Astrocyte of the spinal cord (primary cell): ENCODE measurements at places on chromosomes 1 and 21.

- no peak for DNase-seq
Measured at GRCh38 chr1:177448036-177448615, 277.4 kb downstream of the BRINP2 start.

- peak; percentile 53 for DNase-seq
Measured at GRCh38 chr1:171590022-171590421, 32.0 kb upstream of the MYOCOS start.

DNA sequence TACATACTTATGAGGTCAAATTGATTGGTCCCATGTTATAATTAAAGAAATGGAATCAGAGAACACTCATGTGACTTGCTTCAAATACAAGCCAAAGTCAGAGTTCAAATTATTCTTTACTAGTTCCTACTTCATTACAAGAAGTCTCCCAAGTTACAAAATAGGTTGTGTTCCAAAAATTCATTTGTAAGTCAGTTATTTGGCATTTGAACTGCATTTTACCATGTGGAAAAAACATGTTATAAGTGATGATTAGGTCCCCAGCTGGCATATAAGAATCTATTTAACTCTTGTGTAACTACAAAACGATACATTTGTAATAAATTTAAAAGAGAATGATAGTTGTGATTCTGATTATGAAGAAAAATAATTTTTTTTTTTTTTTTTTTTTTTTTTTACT, 124.1 kb downstream of the DISP1 start:
- no peak for DNase-seq

DNA sequence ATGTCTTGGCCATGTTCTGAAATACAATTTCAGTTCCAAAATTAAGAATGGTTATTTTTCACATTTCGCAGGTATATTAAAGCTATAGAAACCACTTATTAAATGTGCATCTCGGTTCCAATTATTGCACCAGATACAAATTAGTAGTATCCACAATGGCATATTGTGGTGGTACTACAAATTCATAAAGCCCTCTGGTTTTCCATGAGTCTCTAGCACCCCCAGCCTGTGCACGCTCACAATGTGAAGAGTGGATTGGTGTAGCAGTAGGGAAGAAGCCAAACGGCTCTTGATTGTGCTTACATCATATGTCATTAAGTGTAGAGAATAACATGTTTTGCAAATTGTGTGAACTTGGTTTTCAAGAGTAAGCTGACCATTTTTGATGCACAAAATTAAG, 1.9 kb upstream of the BRINP3 start:
- DNase-seq, result no peak

DNA sequence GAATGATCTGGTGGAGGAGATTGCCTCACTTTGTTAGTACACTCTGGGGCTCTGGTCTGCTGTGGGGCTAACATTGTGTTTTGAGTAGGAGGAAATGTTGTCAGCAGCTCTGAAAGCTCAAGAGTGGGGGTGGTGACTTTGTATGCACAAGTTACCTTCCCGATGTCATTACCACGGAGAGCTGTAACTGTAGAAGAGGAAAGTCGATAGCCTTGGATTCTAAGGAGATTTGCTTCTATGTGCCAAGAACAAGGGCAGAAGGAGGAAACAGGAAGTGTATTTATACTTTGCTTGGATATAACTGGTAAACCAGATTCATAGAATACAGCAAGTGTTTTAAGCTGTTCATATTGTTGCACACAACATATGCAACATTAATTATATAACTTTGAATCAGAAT, 196.1 kb downstream of the AMY1C start:
- DNase-seq, result no peak

- no peak for DNase-seq
Measured at GRCh38 chr1:71427066-71427465, 346.2 kb upstream of the ZRANB2 start.

GRCh38 chr1:205800427-205800826, 12.6 kb downstream of the SLC41A1 start:
- DNase-seq, result peak; percentile 24

GRCh38 chr21:41598561-41599431, 90.8 kb upstream of the TMPRSS2 start:
- no peak for DNase-seq

- no peak for DNase-seq
Measured at GRCh38 chr1:101166583-101167120, 70.2 kb upstream of the S1PR1 start.

- DNase-seq, result no peak
Measured at GRCh38 chr1:184387069-184387475, 243 bp downstream of the C1orf21 start.

GRCh38 chr1:230371923-230372703, 54.0 kb downstream of the PGBD5 start:
- DNase-seq, result no peak

DNA sequence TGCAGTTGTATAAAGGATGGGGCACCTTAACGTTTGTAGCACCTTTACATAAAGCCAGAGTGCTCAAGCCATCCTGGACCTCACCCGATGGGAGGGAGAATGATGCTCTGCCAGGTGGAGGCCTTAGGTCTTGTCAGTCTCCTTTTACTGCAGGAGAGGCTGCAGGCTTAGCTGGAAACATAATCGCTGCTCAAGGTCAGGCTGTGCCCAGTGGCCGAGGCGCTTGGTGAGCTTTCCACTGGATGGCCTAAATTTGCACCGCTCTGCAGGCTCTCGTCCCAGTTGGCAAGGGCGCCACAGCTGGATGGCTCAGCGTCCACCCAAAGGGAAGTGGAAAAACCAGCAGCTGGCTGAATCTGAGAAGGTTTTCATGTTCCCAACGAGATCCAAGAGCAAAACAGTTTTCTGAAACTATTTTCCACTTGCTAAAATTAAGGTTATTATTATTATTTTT, 438.9 kb downstream of the CAMTA1 start:
- DNase-seq, result no peak

DNA sequence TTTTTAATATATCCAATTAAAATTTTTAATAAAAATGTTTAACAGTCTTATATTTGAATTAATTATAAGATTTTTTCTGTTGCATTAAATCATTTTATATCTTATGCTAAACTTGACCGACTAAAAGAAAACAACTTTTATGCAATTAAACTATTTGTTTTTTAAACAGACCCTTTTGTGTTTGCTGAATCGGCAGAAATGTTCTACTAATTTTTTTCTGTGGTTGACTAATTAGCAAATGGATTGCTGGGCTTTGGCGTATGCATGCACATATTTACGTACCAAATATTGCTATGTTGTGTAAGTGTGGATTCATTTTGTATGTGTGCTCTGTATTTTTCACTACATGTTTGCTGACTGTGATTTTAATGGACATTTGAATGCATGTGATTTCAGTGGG, 174.8 kb downstream of the PBX1 start:
- no peak for DNase-seq

DNA sequence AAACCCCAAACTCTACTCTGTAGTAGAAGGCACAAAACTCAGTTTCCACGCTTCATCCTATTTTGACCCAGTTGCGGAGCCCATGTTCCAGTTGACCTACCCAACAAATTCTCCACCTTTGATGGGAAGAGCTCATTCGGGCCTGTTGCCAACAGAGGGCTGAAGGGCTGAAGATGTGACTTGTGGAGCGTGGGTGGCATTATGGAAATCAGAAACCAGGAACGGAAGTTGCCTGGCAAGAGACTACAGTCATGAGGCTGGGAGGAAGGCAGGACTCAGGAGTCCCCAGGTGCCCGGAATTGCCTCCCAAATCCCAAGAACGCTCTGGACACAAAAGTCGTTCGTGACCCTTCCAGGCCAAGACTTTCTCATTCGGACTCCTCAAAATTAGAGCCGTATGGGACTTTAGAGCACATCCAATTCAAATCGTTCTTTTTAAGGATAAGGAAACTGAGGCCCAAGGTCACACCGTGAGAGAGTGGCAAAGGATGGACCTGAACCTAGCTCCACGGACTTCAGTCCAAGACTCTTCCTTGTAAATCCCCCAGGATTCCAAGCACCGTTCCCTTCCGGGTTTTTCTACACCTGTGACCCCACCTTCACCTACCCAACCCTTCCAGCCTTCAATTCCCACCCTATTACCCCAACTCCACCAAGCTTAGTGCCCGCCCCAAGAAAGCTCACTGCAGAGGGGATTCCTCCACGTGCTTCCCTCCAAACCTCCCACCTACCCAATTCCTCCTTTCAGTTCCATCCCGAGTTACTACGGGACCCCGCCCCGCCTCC, 739 bp downstream of the SMG5 start:
- DNase-seq, result peak; percentile 8

DNA sequence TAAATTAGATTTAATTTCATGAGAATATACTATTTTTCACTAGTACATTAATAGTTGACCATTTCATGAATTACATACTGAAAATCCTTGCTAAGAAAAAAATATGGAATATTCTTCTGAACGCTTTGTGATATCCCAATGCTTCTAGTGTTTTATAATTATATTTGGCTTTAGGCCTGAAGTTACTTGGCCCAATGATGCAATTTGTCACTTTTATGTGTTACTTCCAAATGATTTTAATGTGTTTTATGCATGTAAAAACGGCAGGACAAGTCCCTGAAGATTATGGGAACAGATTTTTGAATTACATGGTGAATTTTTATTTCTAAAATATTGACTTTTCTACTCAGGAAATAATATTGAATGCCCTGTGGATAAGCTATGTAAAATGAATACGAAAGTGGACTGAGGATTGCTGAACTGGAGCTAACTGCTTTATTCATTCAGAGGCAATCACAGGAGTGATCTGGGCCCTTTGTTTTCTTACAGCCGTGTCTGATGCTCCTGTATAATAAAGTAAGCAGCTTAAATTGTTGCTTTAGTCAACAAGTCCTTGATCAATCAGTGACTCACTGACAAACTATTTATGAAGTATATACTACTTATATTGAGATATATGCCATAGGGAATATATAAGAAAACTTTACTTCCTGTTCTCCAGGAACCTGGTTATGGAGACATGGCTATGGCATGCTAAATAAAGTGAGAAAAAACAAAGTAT, 543.0 kb upstream of the RGS18 start:
- no peak for DNase-seq

- no peak for DNase-seq
Measured at GRCh38 chr1:234942012-234942332, 186.7 kb downstream of the TOMM20 start.

DNA sequence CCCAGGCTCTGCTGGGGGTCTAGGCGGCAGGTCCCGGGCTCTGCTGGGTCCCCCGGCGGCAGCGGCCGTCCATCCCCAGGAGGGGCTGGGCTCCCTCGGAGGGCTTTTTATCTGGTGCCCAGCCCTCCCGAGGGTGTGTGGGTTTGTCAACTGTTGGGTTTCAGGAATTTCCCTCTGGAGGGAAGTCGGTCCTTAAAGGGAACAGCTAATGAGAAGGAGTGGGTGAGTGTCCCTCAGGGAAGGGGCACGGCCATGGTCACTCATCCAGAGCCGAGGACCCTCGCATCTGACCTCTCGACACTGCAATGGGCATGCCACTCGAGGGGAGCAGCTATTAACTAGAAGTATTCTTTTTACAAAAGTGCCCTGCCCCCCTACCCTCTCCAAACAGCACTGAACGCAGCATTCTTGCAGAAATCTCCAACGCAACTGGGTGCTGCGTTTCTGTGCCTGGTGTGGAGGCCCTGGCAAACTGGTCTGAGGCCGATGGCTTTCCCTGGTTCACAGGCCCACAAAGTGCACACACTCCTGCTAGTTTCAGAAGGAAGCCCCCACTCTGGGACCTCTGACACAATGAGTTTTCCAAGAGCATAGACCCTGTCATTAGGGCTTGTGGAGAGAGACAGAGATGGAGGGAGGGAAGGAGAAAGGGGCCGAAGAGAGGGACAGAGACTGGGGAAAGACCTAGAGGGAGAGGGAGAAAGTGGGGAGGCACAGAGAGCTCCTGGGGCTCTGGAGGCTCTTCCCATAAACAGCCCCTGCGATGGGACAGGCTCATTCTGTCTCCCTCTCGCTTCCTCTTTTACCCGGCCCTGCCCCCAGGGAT, 1.0 kb upstream of the TSPEAR start:
- no peak for DNase-seq

DNA sequence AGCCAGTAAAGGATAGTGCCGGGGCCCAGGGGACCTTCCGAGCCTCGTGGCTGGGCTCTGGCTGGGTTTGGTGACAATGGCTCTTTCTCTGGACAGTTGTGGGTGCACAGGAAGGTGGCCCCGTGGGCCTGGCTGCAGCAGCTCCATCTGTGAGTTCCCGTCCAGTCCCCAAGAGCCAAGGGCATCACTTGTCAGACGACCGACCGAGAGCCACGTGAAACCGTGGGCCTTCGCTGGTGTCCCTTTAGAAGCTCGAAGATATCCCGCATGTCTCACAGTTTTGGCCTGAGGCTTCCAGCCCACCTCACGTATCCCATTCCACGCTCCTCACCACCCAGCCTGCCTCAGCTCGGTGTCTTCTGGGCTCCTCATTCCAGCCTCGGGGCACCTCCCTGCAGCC, 27.2 kb upstream of the UMODL1 start:
- no peak for DNase-seq

GRCh38 chr1:67713057-67713846, 28.3 kb downstream of the GADD45A start:
- peak; percentile 91 for DNase-seq

DNA sequence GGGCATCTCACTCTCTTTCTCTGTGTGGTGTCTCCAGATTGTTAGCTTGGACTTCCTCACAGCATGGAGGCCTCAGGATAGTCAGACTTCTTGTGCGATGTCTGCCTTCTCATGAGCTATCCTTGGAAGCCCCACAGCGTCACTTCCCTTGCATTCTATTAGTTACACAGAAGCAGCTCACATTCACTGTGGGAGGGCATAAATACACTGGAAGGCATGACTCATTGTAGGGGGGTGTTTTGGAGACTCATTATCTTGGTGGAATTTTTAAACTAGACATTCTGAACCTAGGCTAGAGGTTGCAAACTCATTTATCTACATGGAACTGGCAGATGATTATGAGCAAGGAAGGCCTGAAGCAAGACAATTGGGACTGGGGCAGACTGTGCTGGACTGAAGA, 21.4 kb upstream of the FASLG start:
- peak; percentile 90 for DNase-seq

DNA sequence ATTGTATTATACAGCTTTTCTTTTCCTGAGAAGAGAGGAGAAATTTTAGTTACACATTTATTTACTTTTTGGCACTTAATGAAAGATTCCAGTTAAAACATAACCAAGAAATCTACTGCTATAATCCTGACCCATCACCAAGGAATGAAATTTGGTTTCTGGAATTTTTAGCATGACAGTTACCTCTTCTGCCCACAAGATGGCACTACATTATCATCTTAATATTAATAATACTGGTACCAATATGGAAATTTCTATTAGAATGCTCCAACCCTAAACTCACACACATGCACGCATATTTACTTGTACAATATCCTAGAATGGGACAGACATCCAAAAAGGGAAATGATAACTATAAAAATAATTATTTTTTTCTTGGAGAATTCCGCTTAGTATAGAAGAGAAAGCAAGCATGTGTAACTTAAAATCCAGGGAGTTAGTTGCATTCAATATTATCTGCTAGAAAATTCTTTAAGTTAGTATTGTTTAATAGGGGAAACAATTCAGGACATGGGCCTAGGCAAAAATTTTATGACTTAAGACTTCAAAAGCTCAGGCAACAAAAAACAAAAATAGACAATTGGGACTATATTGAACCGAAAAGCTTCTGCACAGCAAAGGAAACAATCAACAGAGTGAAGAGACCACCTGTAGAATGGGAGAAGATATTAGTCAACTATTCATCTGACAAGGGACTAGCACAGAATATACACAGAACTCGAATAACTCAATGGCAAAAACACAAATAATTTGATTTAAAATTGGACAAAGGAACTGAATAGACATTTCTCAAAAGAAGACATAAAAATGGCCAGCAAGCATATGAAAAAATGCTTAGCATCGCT, 37.4 kb downstream of the MAP3K21 start:
- DNase-seq, result peak; percentile 41
